ENCODE measurements at places on chromosomes 2 and 18.

DNA sequence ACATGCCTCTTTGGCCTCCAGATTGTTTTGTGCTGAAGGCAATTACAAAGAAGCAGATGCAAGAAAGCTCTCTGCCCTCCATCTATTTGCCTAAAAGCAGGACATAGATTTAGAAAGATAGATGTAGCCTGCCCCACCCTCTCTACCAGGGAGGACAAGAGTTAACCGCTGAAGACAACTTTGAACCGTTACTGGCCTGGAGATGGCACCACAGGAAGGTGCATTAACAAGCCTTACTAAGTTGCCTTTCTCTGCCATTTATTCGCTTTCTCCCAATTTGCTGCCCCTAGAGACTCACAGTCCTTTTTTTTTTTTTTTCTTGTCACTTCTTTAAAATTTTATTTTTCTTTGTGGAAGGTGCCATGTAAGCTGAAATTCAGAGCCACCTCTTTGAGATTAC, 28.8 kb upstream of the RMDN2 start:
- DNase-seq: no peak

- DNase-seq: no peak
Measured at GRCh38 chr2:6368281-6368680, 497.4 kb downstream of the CMPK2 start.

GRCh38 chr2:152481881-152482583, 147.1 kb downstream of the FMNL2 start:
- no peak for DNase-seq

DNA sequence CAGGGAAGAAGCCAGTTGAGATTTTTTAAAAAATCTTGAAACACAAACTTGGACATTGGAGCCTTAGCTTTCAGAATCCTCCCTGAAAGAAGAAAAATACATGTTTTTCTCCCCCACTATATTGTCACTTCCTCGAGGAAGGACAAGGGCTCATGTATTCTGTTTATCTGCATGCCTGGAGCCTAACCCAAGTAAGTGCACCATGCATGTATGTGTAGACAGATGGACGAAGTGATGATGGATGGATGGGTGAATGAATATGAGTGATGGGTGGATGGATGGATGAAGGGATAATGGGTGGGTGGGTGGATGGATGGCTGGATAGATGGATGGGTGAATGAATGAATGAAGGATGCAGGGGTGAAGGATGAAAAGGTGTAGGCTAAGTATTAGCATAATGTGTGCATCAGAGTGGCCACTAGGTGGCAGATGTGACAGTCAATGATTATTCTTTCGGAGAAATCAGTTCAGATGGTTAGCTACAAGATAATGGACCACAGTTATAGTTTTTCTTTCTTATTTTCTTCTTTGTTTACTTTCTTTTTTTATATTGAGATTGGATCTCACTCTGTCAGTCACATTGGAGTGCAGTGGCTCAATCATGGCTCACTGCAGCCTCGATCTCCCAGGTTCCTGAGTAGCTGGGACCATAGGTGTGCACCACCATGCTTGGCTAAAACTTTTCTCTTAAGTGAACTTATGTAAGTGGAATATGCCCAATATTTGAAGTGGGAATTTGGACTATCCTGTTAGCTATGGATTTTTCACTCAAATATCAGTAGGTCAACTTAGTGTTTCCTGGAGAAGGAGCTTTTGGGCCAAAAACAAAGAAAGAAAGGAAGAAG, 18.5 kb upstream of the CCDC93 start:
- DNase-seq: peak; percentile 30

All from effector CD4-positive, alpha-beta T cell (primary cell).